ENCODE measurements at places on chromosomes 2 and 18.

DNA sequence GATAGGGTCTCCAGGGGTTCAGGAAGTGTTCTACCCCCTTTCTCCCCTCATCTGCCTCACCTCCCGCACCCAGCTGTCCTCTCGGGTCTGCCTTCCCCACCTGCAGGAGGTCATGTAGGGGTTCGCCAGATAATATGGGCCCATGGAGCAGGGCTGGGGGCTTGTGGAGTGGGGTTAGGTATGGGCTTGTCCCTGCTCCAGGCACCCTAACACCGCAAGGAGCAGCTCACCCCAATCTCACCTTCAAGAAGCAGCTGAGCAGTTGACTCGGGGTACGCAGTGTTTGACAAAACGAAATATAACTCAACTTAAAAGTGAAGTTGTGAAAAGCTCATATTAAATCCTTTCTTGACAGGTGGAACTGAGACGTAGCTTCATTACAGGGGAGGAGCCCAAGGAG, 99.6 kb downstream of the CTIF start:
- DNase-seq = no peak

DNA sequence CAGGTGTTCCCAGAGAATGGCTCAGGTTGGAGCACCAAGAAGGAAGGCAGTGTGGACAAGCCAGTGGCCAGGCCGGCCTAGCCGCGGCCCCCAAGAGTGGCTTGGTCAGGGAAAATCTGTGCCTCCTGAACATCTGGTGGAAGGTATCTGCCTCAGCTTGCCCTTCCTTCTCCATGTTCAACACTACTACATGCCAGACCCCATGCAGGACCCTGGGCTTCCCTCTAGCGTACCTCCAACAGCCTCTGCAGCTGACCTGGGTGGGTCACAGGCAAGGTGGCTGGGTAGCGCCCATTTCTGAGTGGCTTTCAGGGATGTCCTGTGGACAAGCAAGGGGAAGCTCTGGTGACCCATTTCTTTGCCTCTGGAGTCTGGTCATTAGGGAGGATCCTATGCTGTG, 7.7 kb downstream of the WNT10A start:
- DNase-seq = no peak

DNA sequence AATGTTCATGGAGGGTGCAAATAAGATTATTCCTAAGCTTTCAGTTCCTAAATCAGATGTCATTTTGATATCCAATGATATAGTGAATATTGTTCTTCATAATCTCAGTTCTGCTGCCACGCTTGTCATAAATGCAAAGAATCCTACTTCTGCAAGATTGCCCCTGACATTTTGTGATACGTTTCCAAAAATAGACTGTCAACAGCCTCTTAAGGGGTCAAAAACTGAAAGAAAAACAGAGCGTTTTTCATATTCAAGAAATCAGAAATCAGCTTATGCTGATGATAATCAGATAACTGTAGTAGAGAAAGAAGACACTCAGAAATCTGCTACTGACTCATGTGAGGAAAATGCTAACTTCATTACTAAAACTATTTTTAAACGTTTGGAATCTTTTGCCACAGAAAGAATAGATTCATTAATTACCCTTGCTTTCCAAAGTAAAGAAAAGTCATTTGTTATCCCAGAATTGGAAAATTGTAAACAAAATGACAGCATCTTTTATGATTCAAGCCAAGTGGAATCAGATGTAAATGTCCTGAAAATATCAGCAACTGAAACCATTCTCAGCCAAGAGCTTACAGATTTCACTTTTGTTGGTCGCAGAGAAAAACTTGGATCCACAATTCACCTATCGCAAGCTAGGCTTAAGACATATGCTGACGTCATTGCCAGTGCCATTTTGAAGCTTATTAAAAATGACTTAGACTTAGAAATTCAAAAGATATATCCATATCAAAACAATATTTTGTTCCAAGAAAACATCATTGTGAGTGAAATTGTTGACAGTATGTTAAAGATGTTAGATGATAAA, 55.1 kb downstream of the FSIP2 start:
- no peak for DNase-seq

- DNase-seq = no peak
Measured at GRCh38 chr18:74277296-74277695, 14.5 kb downstream of the CYB5A start.

GRCh38 chr2:182946958-182947369, 80.5 kb upstream of the FRZB start:
- DNase-seq = no peak

DNA sequence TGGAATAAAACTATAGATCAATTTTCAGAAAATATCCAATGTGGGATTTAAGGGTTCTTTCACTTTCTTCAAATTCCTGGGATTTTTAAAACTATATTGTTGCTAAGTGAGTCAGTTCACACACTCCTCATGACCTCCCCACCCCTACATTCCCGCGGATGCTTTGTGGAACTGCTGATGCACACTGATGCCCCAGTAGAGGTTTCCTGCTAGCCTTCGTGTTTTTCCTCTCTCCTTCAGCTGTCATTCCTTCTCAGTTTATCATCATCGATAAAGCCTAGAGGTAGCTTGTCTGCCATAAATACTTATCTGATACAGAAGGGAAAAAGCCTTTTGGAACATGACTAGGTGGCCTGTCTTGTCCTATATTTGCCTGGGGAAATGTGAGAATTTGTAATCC, 67.4 kb upstream of the GALNT5 start:
- DNase-seq = no peak

DNA sequence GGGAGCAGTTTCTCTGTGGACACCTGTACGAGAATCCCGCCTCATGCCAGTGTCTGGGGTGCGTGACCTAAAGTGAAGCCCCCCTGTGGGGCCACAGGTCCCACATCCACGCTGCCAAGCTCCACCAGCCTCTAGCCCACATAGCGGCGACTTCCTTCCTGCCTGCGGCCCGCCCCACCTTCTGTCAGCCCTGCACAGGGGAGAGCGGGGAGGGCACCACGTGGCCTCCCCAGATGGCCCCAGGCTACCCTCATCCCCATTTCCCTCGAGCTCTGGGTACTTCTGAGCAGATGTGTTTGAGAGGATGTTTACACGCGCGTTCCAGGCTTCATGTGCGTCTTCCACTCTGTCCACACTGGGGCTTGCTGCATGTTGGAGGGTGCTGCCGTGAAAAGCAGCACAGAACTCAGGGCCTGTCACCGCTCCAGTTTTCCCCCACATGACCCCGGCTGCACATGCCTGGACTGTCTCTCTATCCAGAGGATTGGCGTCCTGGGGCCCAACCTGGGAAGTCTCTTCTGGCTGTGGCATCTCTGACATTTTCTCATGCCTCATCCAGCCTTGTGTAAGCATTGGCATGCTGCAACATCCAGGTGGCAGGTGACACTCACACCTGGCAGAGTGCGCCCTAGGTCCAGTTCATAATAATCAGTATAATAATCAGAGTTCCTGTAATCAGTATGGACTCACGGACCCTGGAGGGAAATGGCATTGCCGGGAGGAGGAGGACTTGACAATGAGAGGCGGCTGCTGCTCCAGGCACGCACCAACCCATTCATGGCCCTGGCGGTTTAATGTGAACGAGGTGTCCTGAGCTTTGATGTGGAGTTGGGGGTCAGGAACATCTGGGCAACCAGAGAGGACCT, 146.3 kb upstream of the TWIST2 start:
- no peak for DNase-seq

- no peak for DNase-seq
Measured at GRCh38 chr2:201280191-201281040, 20.1 kb downstream of the CASP8 start.

DNA sequence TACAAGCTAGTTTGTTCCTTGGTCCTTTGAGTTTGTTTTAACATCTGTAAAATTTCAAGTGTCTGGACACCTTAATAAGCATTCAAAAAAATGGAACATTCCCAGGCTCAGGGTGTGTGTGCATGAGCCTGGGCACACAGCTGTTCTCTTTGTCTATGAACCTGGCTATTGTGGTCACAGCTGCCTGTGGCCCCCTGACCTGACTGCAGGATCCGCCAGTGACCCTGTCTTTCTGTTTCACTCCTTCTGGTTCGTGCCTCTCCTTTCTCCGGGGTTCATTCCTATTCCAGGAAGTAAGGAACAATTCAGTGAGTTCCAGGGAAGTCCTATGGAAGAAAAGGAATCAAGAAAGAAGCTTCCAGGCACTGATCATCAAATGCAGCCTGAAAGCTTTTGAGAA, 35.6 kb downstream of the VWA3B start:
- DNase-seq = no peak

DNA sequence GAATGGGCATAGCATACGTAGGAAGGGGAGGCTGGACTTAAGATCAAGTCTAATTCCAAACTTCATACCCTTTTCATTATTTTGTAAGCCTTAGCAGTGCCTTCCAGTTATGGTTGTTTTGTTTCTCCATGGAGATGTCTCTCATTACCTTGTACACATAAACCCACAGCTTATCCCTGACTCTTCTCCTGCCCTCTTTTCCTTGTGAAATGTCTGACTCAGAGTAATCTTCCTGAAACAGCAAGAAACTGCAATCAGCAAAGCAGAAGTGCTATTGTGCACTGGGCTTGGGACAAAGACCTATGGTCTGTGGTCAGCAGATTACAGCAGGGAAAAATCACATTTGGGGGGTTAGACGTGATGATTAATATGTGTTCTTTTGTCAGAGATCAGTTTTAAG, 176.7 kb downstream of the IKZF2 start:
- no peak for DNase-seq

DNA sequence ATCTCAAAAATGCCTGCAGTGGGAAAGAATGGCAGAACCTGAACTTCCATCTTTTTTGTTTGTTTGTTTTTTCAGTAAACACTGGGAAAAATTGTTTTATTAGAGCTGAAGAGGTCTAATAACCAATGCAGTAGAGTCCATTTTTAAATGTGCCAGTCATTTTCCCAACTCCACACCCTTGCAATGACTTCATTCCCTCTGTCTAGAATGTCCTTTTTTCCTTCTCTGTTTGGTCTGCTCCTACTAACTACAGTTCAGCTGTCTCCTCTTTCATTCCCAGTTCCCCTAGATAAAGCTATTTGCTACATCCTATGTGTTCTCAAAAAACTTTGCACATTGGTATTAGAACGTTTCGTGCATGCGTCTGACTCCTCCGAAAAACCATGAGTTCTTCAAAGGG, 9.3 kb upstream of the RAPH1 start:
- DNase-seq = no peak

GRCh38 chr18:9884532-9885140, 1.1 kb upstream of the TXNDC2 start:
- no peak for DNase-seq

DNA sequence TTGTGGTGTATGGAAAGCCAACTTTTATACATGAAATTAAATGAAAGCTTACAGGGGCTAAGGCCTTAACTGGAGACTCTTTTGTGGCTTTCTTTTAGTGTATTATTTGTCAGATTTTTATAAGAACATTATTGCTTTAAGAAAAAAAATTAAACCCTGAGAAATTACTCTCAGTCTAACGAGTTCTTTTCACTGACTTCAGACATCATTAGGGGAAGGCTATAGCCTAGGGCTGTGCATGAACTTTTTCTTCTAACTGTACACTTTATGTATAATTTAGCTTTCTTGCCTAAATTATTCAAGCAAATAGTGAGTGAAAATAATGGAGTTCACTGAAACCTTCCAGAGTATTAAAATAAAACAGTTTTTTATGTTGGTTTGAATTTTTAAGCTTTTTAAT, 151.1 kb upstream of the MEIS1 start:
- no peak for DNase-seq

DNA sequence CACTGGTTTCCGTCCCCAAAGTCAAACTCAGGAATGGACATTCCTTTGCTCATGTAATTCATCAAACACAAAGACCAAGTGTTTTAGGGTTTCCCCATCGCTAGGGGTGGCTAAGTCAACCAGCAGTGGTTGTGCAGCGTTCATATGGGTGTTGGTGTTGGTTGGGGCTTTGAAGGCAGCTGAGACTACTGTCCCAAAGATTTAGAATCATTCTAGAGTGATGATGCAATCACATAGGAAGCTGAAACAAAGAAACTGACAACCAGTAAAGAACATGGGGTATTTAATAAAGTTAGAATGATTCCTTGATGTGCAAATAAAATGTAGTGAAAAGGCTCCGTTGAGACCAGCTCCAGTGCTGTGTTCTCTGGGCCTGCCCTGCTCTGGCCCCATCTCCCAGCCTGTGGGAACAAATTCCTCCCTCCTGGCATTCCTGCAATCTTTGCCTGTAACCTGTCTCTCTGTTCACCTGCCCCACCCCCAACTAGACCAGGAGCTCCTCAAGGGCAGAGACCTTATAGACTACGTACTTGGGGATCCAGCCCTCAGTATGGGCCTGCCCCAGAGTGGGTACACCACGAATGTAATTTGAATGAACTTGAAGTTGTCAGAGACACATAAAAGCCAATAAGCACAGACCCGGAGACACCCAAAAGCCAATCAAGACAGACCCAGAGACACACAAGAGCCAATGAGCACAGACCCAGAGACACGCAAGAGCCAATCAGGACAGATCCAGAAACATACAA, 191.7 kb upstream of the TWIST2 start:
- no peak for DNase-seq

DNA sequence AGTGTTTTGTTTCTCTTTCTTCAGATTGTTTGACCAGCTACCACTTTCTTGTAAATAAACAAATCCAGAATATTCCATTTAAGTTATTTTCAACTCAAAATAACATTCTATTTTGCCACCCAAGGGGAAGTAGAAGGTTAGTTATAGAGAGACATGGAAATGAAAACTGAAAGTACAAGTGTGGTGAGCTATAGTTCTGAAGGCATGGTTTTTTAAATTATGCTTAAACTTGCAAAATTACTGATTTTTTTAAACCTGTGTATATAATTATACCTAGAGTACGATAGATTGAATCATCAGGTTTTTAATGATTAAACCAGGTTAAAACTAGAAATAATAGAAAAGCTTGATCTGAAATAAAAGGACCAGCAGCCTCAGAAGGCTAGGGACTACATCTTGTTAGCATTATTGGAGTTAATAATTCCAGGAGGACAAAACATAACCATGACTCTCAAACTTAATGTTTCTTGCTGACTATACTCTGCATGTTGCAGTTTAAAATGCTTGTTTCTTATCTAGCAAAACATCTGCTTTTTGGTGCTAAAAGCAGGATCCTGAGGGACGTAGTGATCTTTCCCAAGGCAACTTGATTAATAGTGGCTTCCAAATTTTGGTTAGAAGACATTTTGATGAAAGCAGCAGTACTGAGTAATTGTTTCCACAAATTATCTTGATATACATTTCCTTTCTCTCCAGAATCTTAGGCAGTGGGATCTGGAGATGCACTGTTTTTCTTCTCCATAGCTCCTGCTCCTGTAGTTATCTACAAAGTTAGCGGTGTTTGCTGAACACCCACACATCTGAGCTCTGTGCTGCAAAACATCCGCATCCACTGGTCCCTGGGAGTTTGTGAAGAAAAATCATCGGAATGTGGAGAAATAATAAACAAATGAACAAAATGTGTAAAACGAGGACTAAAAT, 327.2 kb upstream of the PKDCC start:
- no peak for DNase-seq

GRCh38 chr18:3901811-3902210, 451.8 kb downstream of the TGIF1 start:
- no peak for DNase-seq

- no peak for DNase-seq
Measured at GRCh38 chr2:216634370-216635148, 1.3 kb downstream of the IGFBP2 start.

- DNase-seq = no peak
Measured at GRCh38 chr2:148999451-148999921, 39.0 kb upstream of the LYPD6B start.

- no peak for DNase-seq
Measured at GRCh38 chr18:11985586-11985985, 4.3 kb downstream of the IMPA2 start.

All from C1 segment of cervical spinal cord (tissue), 14 donors.